Bronchial smooth muscle cell (primary cell): ENCODE measurements at places on chromosomes 2 and 18. TPM values are rescaled to one million over a fixed set of nuclear protein-coding genes. Genes with fewer than 3 reads are reported as not detected.

Gene LNPK
- 16.7 and 17.3 TPM in 2 replicates for total RNA-seq

Gene FOXD4L1
- total RNA-seq, result under 0.01 TPM in 1 of 2 replicates, not detected in the other

Gene COBLL1
- 1.1 and 2.5 TPM in 2 replicates for total RNA-seq

Gene SLC4A3
- 2.0 and 2.2 TPM in 2 replicates for total RNA-seq

Gene ATP6V1B1
- 0.79 and 1.3 TPM in 2 replicates for total RNA-seq

Gene DYNAP
- not detected in 2 replicates for total RNA-seq

Gene OR6B2
- total RNA-seq, result not detected in 2 replicates

Gene DSG3
- 0.16 and 0.26 TPM in 2 replicates for total RNA-seq

Gene SMCHD1
- 59.9 and 65.2 TPM in 2 replicates for total RNA-seq

Gene ACVR1C
- 0.16 and 0.43 TPM in 2 replicates for total RNA-seq

Gene SOX11
- total RNA-seq, result not detected in 2 replicates

Gene C1QL2
- not detected in 2 replicates for total RNA-seq

Gene APCDD1
- not detected in 2 replicates for total RNA-seq

Gene ZNF385B
- under 0.01 TPM in 1 of 2 replicates, not detected in the other for total RNA-seq

Gene EPG5
- total RNA-seq, result 21.8 and 31.2 TPM in 2 replicates

Gene AGXT
- not detected in 2 replicates for total RNA-seq

Gene POTEJ
- not detected in 2 replicates for total RNA-seq

Gene PTCD3
- 61.9 and 167 TPM in 2 replicates for total RNA-seq

Gene IL1F10
- total RNA-seq, result not detected in 2 replicates

Gene FBXO36
- total RNA-seq, result 1.8 and 3.2 TPM in 2 replicates

Gene KIF5C
- total RNA-seq, result 0.16 and 0.26 TPM in 2 replicates

Gene IL36RN
- not detected in 2 replicates for total RNA-seq

Gene UGT1A9
- not detected in 2 replicates for total RNA-seq
